ENCODE measurements at places on chromosomes 16 and 17. TPM values are rescaled to one million over a fixed set of nuclear protein-coding genes. Genes with fewer than 3 reads are reported as not detected.

The CAVIN1 gene
- not detected for total RNA-seq

DNA sequence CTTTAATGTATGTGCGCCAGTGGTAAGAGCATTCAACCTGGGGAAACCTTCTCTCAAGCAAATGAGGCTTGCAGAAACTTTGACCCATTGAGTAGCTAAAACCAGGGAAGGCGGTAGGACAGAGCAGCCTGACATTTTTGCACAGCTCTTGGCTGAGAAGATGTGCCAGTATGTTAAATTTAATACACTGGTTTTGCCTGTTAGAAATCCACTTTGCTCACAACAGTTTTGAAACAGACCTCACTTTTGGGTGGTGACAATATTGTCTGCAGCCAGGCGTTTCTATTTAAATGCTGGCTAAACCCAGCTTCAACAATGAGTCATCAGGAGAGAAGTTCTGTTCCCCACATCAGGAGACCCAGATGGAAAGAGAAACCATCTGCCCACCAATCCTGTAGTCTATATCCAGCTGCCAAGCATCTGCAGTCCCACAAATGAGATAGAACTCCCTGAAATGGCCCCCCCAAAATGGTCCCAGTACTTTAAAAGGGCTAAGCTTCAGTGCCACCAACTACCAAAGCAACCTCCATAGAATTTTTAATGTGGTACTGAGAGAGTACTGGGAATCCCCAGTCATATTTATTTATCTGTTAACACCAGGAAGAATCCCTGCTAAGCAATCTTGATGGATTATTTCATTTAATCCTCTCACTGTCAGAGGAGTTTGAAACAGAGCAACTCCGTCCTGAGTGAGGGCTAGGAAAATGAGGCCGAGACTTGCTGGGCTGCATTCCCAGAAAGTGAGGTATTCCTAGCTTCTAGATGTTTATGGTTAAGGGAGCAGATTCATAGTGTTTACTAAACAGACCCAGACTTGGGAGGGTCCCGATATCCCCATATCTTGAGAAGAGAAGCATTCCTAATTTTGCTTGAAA lies 29.0 kb upstream of the CLEC3A start:
- H3K4me3 ChIP-seq = no peak overlapping the region
- DNase-seq = no peak
- H3K36me3 ChIP-seq = no peaks in the 10 kb centered on the region
- H3K27me3 ChIP-seq = no peaks in the 10 kb centered on the region

GRCh38 chr17:65593855-65594845 lies 32.7 kb upstream of the AXIN2 start:
- H3K36me3 ChIP-seq = no peaks in the 10 kb centered on the region
- H3K4me3 ChIP-seq = no peak overlapping the region
- H3K27me3 ChIP-seq = no peaks in the 10 kb centered on the region

The TNS4 gene
- total RNA-seq = 127 TPM

DNA sequence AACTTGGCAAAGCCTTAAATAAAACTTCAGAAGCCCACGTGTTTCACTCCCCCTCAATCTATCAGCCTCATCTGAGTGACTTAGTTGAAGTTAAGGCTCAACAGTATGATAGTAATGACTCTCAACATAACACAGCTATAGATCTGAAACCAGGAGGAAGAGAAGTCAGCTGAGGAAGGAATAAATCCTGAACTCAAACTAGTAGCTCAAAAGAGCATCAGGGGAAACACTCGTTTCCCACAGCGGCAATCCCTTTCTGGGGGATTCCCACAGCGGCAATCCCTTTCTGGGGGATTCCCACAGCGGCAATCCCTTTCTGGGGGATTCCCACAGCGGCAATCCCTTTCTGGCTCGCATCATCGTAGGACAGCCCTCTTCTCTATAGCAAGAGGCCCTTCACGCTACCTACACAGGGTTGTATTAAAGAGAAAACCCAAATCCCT lies 56.8 kb downstream of the ZZEF1 start:
- H3K4me1 ChIP-seq = peaks cover 19% of the 10 kb centered on the region
- H3K27ac ChIP-seq = no peak overlapping the region
- H3K36me3 ChIP-seq = peaks cover 22% of the 10 kb centered on the region

The ZFHX3 gene
- 3.5 TPM for total RNA-seq

The SMIM22 gene
- not detected for total RNA-seq

The AOC3 gene
- 0.26 TPM for total RNA-seq

- peak overlapping the region; percentile 84 for H3K4me3 ChIP-seq
- peak overlapping the region; percentile 98 for H3K27ac ChIP-seq
- DNase-seq = peak; percentile 88
- no peaks in the 10 kb centered on the region for H3K27me3 ChIP-seq
- H3K4me1 ChIP-seq = peaks cover 19% of the 10 kb centered on the region
Measured at GRCh38 chr17:7844292-7845154, 10.3 kb upstream of the TMEM88 start.

The MARVELD3 gene
- total RNA-seq = 14.6 TPM

GRCh38 chr17:28065706-28066105 lies 23.2 kb downstream of the NLK start:
- H3K27me3 ChIP-seq = no peaks in the 10 kb centered on the region
- no peak overlapping the region for H3K4me3 ChIP-seq
- no peak overlapping the region for H3K27ac ChIP-seq
- no peaks in the 10 kb centered on the region for H3K4me1 ChIP-seq

GRCh38 chr16:89042711-89043551 lies 50.7 kb upstream of the ACSF3 start:
- no peaks in the 10 kb centered on the region for H3K36me3 ChIP-seq
- no peak overlapping the region for H3K4me3 ChIP-seq
- DNase-seq = no peak

DNA sequence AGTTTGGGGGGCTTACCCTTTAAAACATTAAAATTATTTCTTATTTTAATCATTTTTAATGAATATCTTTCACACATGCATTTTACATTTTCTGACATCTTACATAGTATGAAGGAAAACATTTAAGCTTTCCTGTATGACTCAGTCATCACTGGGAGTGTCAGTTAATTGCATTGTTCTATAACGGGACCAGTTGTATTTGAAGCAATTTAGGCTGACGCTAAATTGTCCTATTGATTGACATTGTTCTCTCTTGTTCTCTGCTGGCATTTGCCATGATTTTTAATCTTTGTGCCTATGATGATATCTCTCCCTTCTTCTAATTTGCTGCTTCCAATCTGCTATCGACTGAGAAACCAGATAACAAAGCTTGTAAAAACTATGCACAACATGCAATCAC lies 190.5 kb upstream of the PIRT start:
- H3K36me3 ChIP-seq = no peaks in the 10 kb centered on the region
- no peaks in the 10 kb centered on the region for H3K27me3 ChIP-seq
- DNase-seq = no peak
- H3K27ac ChIP-seq = no peak overlapping the region

DNA sequence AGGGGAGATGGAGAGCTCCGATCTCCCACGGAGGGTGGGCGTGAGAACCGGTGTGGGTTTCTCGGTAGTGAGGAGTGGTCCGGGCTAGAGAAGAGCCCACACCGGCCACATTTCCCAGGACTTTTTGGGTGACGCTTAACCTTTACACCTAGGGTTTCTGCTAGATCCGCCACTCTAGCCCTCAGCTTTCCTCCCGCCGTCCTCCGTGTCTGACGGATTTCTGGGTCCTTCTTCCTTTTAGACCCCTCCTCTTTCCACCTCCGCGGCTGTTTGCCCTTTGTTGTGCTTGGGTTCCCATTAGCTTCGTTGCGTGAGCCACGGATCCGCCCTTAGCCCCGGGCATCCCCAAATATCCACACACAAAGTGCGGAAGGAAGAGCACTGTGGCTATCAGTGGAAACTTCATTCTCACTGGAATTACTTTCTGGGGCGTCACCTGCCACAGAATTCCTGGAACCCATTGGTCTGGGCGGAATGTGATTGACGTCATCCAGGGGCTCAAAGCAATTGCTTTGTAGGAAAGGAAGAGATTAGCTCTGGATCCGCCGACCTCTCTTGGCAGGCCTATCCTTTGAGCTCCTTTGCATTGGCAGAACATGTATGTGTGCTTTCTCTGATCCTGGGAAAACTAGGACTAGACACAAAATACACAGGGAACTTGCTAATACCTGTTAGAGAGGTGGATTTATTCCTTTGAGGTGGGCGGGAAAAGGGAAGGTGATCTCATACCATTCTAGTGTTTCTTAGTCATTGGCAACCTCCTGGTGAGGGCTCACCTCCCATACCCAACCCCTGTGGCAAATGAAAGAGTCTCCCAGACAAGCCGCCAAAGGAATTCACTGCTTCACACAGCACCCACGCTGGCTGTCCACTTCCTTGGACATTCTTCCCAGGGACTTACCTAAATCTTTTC lies 654 bp downstream of the TNFAIP1 start:
- DNase-seq = peak; percentile 70
- no peaks in the 10 kb centered on the region for H3K36me3 ChIP-seq
- H3K27ac ChIP-seq = peak overlapping the region; percentile 78
- peaks cover 25% of the 10 kb centered on the region for H3K4me1 ChIP-seq
- no peaks in the 10 kb centered on the region for H3K27me3 ChIP-seq
- H3K4me3 ChIP-seq = peak overlapping the region; percentile 97

- no peaks in the 10 kb centered on the region for H3K4me1 ChIP-seq
- no peaks in the 10 kb centered on the region for H3K27me3 ChIP-seq
- no peak for DNase-seq
- H3K36me3 ChIP-seq = peaks cover 29% of the 10 kb centered on the region
- no peak overlapping the region for H3K27ac ChIP-seq
Measured at GRCh38 chr17:44159519-44160210, 10.8 kb upstream of the ASB16 start.

GRCh38 chr17:53707566-53707965 lies 115.2 kb upstream of the KIF2B start:
- no peaks in the 10 kb centered on the region for H3K4me1 ChIP-seq
- H3K36me3 ChIP-seq = no peaks in the 10 kb centered on the region
- no peak overlapping the region for H3K27ac ChIP-seq
- H3K27me3 ChIP-seq = no peaks in the 10 kb centered on the region

The KRTAP4-1 gene
- total RNA-seq = not detected

GRCh38 chr17:65918916-65919315 lies 273.0 kb downstream of the CEP112 start:
- no peaks in the 10 kb centered on the region for H3K27me3 ChIP-seq
- DNase-seq = no peak
- H3K4me1 ChIP-seq = peaks cover 15% of the 10 kb centered on the region
- H3K4me3 ChIP-seq = no peak overlapping the region

GRCh38 chr16:86118467-86119307 lies 219.7 kb downstream of the IRF8 start:
- H3K4me3 ChIP-seq = no peak overlapping the region
- no peaks in the 10 kb centered on the region for H3K36me3 ChIP-seq
- DNase-seq = no peak
- H3K4me1 ChIP-seq = no peaks in the 10 kb centered on the region
- H3K27me3 ChIP-seq = peaks cover 62% of the 10 kb centered on the region

The TNFSF12 gene
- 24.2 TPM for total RNA-seq

GRCh38 chr17:64129765-64130558 lies at the start of gene ERN1:
ERN1 (minus strand) TSS chr17:64130144; CDS start chr17:64130029, 115 bp downstream.
- peak within 1 kb of the TSS; percentile 47 for H3K27ac ChIP-seq
- peaks cover 24% of the 10 kb centered on the region for H3K4me1 ChIP-seq
- no peaks in the 10 kb centered on the region for H3K27me3 ChIP-seq
- H3K36me3 ChIP-seq = no peaks in the 10 kb centered on the region

The GRAPL gene
- total RNA-seq = not detected

The PDIA2 gene
- total RNA-seq = not detected

GRCh38 chr16:75471723-75472633 lies 7.5 kb upstream of the TMEM170A start:
- H3K4me3 ChIP-seq = no peak overlapping the region
- peak; percentile 69 for DNase-seq
- no peaks in the 10 kb centered on the region for H3K36me3 ChIP-seq
- H3K27ac ChIP-seq = no peak overlapping the region
- H3K4me1 ChIP-seq = peaks cover 5% of the 10 kb centered on the region
- no peaks in the 10 kb centered on the region for H3K27me3 ChIP-seq

The SYNGR3 gene
- total RNA-seq = 2.8 TPM

GRCh38 chr16:87276091-87276701 lies 41.0 kb downstream of the C16orf95 start:
- no peaks in the 10 kb centered on the region for H3K27me3 ChIP-seq
- H3K4me1 ChIP-seq = no peaks in the 10 kb centered on the region
- DNase-seq = no peak
- no peak overlapping the region for H3K4me3 ChIP-seq
- H3K27ac ChIP-seq = no peak overlapping the region

DNA sequence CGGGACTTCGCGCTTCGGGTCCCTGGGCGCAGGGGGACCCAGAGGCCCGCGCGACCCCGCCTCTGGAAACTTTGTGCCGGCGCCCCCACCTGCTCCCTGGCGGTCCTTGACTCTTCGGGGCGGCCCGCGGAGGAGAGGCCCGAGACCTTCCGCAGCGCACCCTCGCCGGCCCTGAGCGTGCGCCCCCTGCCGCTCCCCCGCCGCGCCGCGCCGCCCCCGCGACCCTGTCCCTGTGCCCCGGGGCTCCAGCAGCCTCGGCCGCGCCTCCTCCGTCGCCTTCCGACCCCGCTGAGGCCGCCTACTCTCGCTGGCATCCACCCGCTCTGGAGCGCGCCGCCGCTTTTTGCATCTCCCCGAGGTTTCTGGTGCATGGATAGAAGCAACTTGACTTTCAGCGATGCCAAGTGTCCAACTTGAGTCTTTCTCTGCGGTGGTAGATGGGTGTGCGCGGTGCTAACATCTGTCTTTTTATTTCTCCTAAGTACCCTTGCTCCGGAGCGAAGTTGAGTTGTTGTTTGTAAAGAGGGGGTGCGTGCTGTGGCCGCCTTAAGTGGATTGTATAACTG lies 414 bp downstream of the DUSP14 start:
- no peaks in the 10 kb centered on the region for H3K27me3 ChIP-seq
- peak overlapping the region; percentile 91 for H3K27ac ChIP-seq
- peaks cover 48% of the 10 kb centered on the region for H3K4me1 ChIP-seq
- peak; percentile 38 for DNase-seq

The STX1B gene
- 1.5 TPM for total RNA-seq

DNA sequence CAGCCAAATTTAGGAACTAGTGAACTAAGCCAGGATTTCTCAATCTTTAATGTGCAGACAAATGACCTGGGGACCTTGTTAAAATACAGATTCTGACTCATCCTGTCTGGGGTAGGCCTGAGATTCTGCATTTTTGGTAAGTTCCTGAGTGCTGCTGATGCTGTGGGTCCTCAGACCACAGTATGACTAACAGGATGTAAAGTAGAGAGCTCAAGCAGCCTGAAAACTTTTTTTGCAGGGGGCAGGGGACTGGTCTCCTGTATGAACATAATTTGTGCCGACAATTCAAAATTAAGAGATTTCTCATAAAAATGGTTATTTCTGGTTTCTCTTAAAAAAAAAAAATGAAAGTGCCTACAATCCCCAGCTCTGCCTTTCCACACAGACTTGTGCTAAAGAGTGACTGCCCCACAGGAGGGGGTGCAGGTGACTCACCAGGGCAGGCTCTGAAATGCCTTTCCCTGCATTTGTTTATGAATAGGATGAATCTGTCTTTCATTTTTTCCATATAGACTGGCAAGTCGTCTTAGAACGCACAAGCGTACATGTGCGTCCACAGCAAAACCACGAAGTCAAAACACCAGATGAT lies 271.5 kb downstream of the PHKB start:
- peak overlapping the region; percentile 75 for H3K27ac ChIP-seq
- H3K4me3 ChIP-seq = peak overlapping the region; percentile 6
- peaks cover 49% of the 10 kb centered on the region for H3K4me1 ChIP-seq
- DNase-seq = peak; percentile 72
